ENCODE measurements at places on chromosomes 4 and X.

GRCh38 chrX:133918361-133918771, 67.0 kb downstream of the GPC3 start:
- DNase-seq, result no peak

GRCh38 chr4:120158841-120159463, 92.3 kb upstream of the MAD2L1 start:
- DNase-seq, result no peak

GRCh38 chr4:153040677-153041076, 104.6 kb downstream of the FHDC1 start:
- no peak for DNase-seq

- no peak for DNase-seq
Observed at GRCh38 chr4:153228512-153229140, 24.4 kb downstream of the TRIM2 start.

GRCh38 chr4:114302472-114302871, 296.1 kb upstream of the UGT8 start:
- no peak for DNase-seq

GRCh38 chr4:189530848-189531247, 409.8 kb upstream of the FRG1 start:
- DNase-seq, result no peak

GRCh38 chrX:44913656-44914531, 40.9 kb downstream of the KDM6A start:
- no peak for DNase-seq

- DNase-seq, result no peak
Observed at GRCh38 chrX:38379088-38379487, 26.7 kb downstream of the OTC start.

DNA sequence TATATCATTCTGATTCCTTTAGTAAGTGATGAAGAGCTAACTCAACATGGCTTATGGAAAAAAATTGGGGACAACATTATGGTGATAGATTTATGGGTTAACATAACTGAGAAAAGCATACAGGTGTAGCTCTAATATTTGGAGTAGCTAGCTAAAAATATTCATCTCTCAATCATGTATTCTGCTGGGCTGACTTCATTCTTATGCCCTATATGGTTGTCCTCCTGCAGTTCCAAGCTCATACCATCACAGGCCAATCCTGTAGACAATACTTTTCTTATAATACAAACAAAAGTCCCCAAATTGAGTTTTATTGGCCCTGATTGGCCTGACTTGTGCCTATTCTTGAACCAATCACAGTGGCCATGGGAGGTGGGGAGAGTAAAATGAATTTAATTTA, 6.7 kb upstream of the FAM241A start:
- no peak for DNase-seq

DNA sequence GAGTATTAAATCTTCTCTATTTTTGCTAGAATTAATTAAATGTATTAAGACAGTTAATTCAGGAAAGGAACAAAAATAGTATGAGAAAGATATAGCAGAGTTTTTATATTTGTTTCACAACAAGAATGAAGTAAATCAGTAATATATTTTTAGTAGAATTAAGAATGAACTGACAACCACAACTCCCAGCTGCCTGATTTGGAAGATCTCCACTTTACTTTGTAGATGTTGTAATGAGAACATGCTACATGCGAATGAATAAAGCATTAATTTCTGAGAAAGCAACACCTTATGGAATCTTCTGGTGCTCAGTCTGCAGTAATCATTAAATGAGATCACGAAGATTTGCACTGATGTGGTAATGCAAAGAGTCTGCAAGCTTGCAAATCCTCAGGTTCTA, 695.6 kb upstream of the PCDH7 start:
- no peak for DNase-seq

DNA sequence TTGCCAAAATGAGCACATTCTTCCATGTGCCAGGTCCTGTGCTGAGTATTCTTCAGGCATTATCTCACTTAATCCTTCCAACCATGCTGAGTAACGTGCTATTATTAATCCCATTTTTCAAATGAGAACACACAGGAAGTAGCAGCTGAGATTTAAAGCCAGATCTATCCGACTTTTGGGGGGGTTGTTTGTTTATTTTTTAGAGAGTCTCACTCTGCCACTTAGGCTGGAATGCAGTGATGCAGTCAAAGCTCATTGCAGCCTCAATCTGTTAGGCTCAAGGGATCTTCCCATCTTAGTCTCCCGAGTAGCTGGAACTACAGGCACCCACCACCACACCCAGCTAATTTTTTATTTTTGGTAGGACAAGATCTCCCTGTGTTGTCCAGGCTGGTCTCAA, 55.5 kb upstream of the TRIM2 start:
- no peak for DNase-seq

- DNase-seq, result no peak
Observed at GRCh38 chr4:133938061-133938460, 263.5 kb downstream of the PABPC4L start.

All from Right ventricle myocardium superior (tissue), 1 donor.